H1 (cell line): ENCODE measurements at places on chromosomes 6 and 20. TPM values are rescaled to one million over a fixed set of nuclear protein-coding genes. Genes with fewer than 3 reads are reported as not detected.

The SLPI gene
- not detected in 2 replicates for total RNA-seq

The PPP1R3G gene
- 0.09 TPM in 1 of 2 replicates, not detected in the other for total RNA-seq

The CALHM6 gene
- total RNA-seq = 0.93 and 1.1 TPM in 2 replicates

The PPIL6 gene
- total RNA-seq = 1.3 and 1.5 TPM in 2 replicates

The IFT52 gene
- total RNA-seq = 31.6 and 35.6 TPM in 2 replicates

The BMP2 gene
- total RNA-seq = 3.6 and 4.0 TPM in 2 replicates

The KCNQ5 gene
- total RNA-seq = 1.2 and 1.3 TPM in 2 replicates

The BMP7 gene
- total RNA-seq = 7.2 and 9.2 TPM in 2 replicates

The PTK6 gene
- 0.17 and 0.19 TPM in 2 replicates for total RNA-seq

The GRM4 gene
- 18.7 and 21.5 TPM in 2 replicates for total RNA-seq

The SLC22A2 gene
- 1.2 and 1.4 TPM in 2 replicates for total RNA-seq

The EDN1 gene
- 1.1 and 1.2 TPM in 2 replicates for total RNA-seq

The ZNF335 gene
- total RNA-seq = 14.6 and 15.9 TPM in 2 replicates

The RBPJL gene
- total RNA-seq = 0.67 and 0.73 TPM in 2 replicates

The GJA10 gene
- total RNA-seq = not detected in 2 replicates

The ASIP gene
- not detected in 2 replicates for total RNA-seq

The TUBB2A gene
- total RNA-seq = 330 and 349 TPM in 2 replicates

The BTN1A1 gene
- total RNA-seq = 0.28 and 0.55 TPM in 2 replicates

The COL19A1 gene
- total RNA-seq = not detected in 2 replicates

The RGS17 gene
- total RNA-seq = 10.7 and 12.2 TPM in 2 replicates

The PBOV1 gene
- not detected in 2 replicates for total RNA-seq

The C20orf202 gene
- total RNA-seq = not detected in 2 replicates

The TNFRSF6B gene
- total RNA-seq = not detected in 2 replicates

The ARMC2 gene
- total RNA-seq = 4.3 and 4.4 TPM in 2 replicates

The PERP gene
- total RNA-seq = 26.7 and 26.8 TPM in 2 replicates

The TMC2 gene
- total RNA-seq = not detected in 2 replicates

The ZC3H12D gene
- 0.07 and 0.08 TPM in 2 replicates for total RNA-seq

The SLCO4A1 gene
- 18.2 and 18.5 TPM in 2 replicates for total RNA-seq

The TSPO2 gene
- total RNA-seq = not detected in 2 replicates

The CLDN20 gene
- not detected in 2 replicates for total RNA-seq

The LAMP5 gene
- total RNA-seq = 0.22 and 0.31 TPM in 2 replicates

The TRIM40 gene
- total RNA-seq = not detected in 2 replicates

The FOXF2 gene
- not detected in 2 replicates for total RNA-seq
